ENCODE measurements at places on chromosomes 4 and X. TPM values are rescaled to one million over a fixed set of nuclear protein-coding genes. Genes with fewer than 3 reads are reported as not detected.

Gene LDB2
- total RNA-seq, result 10.1 TPM

Gene MAGEA11
- 0.05 TPM for total RNA-seq

Gene DDIT4L
- total RNA-seq, result 1.5 TPM

GRCh38 chr4:94359221-94359620 is 16.6 kb upstream of the HPGDS start:
- no peaks in the 10 kb centered on the region for H3K36me3 ChIP-seq
- DNase-seq, result no peak
- H3K27ac ChIP-seq, result no peak overlapping the region
- H3K27me3 ChIP-seq, result no peaks in the 10 kb centered on the region
- H3K4me3 ChIP-seq, result no peak overlapping the region

DNA sequence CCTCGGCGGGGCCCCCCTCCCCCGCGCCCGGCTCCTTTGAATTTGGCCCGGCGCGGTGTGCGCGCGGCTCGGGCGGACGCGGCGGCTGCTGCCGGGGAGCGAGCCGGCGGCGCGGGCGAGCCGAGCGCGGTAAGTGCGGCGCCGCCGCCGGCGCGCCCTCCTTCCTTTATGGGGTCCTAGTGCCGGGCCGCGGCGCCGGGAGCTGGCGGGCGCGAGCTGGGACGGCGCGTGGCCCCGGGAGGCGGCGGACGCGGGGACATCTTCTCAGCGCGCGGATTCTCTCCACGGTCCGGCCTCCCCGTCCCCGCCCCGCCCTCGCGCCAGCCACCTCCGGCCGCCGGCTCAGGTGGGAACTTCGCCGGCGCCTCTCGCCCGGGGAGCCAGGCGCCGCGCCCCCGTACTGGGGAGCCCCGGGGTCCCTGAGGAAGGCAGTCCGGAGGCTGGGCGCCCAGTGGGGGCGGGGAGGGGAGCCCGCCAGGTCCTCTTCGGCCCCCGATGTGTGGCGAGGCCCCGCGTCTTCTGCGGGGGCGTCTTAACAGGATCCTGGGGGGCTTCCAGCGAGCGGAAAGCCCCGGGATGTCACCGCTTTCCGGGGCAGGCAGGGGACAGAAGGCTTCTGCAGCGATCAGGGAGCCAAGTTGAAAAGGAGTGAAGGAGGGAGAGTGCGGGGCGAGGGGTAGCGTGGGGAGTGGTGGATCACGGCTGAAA is 98.4 kb upstream of the TENM3 start:
- no peaks in the 10 kb centered on the region for H3K4me1 ChIP-seq
- DNase-seq, result no peak
- H3K36me3 ChIP-seq, result no peaks in the 10 kb centered on the region
- no peak overlapping the region for H3K4me3 ChIP-seq
- H3K27ac ChIP-seq, result no peak overlapping the region

GRCh38 chr4:88147799-88148217 is 10.6 kb downstream of the ABCG2 start:
- DNase-seq, result no peak
- no peaks in the 10 kb centered on the region for H3K4me1 ChIP-seq
- H3K27me3 ChIP-seq, result no peaks in the 10 kb centered on the region
- no peak overlapping the region for H3K27ac ChIP-seq
- no peak overlapping the region for H3K4me3 ChIP-seq

- H3K4me1 ChIP-seq, result no peaks in the 10 kb centered on the region
- no peak overlapping the region for H3K4me3 ChIP-seq
- no peaks in the 10 kb centered on the region for H3K27me3 ChIP-seq
These were observed 85.1 kb upstream of the PSAPL1 start for GRCh38 chr4:7519638-7520376.

DNA sequence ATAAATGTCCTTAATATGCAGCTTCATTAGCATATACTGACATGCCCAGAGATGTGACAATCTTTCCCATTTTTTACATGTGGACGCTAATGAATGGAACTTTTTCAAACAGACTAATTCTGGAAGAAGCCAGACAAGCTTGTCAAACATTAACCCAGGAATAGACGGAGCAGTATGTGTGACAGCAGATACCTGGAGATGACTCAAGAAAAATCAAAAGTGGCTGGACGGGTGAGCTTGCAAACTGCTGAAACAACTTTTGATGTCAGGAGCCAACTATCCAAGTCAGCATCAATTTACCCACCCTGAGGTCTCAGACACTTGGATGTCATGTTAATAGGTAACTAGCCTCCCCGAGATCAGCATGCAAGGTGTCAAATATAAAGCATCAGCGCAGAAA is 183.0 kb downstream of the PACRGL start:
- no peaks in the 10 kb centered on the region for H3K4me1 ChIP-seq
- H3K27me3 ChIP-seq, result no peaks in the 10 kb centered on the region
- H3K27ac ChIP-seq, result no peak overlapping the region
- H3K4me3 ChIP-seq, result no peak overlapping the region

DNA sequence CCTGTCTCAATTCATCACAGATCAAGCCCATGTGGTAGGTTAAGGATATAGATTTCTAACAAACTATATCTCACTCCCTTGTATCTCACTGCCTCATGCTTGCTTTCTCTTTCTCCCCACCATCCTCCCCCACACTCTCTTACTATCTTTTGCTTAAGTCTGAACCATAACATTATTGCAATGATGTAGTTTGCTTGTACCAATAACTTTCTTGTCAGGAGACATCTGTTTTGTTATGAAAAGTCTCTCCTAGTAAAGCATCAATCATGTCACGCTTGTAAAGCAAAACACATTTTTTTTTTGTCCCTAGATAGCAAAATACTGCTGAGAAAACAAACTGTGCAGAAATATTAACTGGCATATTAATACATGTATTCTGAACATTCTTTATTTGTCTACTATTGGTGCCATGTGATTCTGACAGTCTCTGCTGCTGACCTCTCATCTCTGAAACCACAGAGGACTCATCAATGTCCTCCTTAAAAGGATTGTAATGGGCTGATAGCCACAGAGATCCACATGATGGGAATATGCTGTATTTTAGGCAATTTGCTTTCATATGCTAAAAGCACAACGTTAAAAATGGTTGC is 217.5 kb downstream of the VEGFC start:
- no peak overlapping the region for H3K4me3 ChIP-seq
- H3K27me3 ChIP-seq, result no peaks in the 10 kb centered on the region
- no peaks in the 10 kb centered on the region for H3K4me1 ChIP-seq
- DNase-seq, result no peak

GRCh38 chrX:150692296-150692695 is 900 bp upstream of the MTMR1 start:
- H3K27me3 ChIP-seq, result no peaks in the 10 kb centered on the region
- no peak for DNase-seq
- peaks cover 7% of the 10 kb centered on the region for H3K4me1 ChIP-seq
- H3K27ac ChIP-seq, result peak overlapping the region; percentile 97
- H3K36me3 ChIP-seq, result no peaks in the 10 kb centered on the region
- H3K4me3 ChIP-seq, result peak overlapping the region; percentile 73

Data from thymus (tissue), 14 donors.